ENCODE measurements at places on chromosomes 2 and 18.

- no peak for DNase-seq
Observed at GRCh38 chr18:79794846-79795245, 2.9 kb upstream of the KCNG2 start.

DNA sequence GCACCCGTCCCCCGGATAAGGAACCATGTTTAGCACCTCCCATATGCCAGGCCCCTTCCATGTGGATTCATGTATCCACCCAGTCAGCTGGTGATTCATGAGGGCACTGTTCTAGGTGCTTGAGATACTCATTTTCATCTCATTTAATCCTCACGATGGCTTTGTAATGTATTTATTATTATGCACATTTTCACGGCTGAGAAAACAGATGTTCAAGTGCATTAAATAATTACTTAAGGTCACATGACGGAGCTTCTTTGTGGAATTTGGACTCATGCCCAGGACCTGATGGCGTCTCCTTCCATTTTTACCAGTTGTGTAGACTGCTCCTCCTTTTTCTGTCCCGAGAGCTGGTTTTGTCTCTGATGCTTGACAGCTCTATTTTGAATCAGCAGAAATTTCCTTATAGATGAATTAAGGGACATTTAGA, 72.2 kb upstream of the RBM44 start:
- DNase-seq = no peak

DNA sequence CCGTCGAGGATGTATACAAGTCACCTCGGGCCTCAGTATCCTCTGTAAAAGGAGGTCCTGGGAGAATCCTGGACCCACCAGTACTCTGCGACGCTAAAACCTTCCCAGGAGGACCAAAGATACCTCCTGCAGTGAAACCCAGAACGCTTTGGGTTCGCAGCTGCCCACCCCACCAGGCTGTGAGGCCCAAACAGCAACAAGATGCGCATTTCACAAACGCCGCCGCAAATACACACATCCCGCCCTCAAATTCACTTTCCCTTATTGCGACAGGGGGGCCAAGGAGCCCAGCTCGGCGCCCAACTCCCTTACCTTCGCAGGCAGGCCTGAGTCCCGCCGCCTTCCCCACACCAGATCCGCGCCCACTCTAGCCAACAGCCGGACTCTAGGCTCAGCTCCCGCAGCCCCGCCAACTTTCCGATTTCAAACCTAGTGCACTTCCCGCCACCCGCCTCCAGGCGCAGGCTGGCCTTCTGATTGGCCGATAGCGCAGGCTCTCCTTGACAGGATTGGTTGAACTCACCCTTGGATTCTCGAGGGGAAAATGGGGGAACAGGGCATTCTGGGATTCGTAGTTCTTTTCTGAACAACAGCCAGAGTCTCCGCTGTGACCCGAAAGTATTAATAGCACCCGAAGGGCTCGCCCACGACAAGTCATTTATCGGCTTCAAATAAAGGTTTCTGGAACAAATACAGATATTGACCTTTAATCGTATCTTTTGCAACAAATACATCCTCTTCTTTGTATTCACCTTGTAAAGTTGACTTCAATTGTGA, at the start of gene SPC25:
Gene SPC25 (minus strand): TSS at position 425 of the 777 bp plus-strand sequence. CDS start 911 bp downstream, outside the sequence.
- peak; percentile 87 for DNase-seq

DNA sequence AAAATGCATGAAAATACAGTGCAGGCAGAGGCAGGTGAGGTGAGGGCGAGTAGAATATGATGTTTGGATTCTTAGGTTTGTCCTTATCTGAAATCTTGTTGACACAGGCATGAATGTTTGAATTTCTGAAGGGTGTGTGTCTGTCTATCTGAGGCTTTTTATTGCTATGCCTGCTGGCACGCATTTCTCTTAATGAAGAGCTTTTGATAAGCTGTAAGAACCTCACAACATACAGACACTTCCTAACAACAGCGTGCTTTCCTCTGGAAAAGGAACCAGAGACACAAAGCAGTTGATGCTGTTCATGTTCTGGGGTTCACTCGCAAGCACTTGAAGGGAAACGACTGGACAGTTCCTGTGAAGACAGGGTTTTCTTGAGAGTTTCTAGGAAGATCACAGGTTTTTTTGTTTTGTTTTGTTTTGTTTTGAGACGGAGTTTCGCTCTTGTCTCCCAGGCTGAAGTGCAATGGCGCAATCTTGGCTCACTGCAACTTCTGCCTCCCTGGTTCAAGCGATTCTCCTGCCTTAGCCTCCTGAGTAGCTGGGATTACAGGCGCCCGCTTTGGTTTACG, 33.3 kb upstream of the CABLES1 start:
- DNase-seq = no peak

GRCh38 chr18:50717563-50717962, 102.3 kb downstream of the MRO start:
- DNase-seq = no peak

DNA sequence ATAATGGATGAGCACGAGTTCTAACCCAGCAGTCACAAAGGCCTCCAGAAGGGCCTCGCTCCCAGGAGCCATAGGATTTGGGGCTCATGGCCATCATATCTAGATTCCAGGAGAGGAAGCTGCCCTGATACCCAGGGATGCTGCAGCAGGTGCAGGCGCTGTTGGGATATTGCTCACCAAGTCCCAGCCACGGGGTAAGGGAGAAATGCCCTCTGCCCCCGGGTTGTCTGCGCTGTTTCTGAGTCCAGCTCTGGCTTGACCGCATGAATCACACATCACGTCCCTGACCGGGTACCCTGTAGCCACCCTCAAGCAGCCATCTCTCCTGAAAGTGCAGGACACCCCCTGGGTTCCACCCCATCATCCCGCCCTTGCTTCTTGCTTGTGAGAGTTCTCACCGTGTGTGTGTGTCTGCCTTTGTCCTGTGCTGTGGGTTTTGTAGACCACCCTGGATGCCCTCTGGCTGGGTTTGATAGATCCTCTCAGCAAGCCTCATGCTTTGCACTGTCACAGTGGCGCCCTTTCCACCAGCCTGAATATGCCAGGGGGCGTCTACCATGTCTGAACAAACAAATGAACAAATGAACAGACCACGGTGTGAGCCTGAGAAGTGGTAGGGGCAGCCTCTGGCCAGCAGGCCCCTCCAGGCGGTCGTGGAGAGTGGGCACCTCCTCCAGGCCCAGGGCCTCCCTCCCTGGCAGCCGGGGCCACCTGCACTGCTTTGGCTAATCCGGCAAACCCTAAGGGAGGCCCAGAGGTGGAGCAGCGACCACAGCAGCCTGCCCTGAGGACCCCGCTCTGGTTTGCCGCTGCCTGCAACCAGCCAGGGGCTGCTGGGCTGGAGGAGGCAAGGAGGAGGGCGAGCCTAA, 32.1 kb downstream of the ADRA2B start:
- DNase-seq = no peak

- peak; percentile 68 for DNase-seq
Observed at GRCh38 chr2:230847883-230848388, 16.8 kb upstream of the ITM2C start.

GRCh38 chr2:49032126-49032525, 122.2 kb downstream of the FSHR start:
- DNase-seq = no peak

GRCh38 chr18:56152551-56153310, 485.7 kb downstream of the TXNL1 start:
- DNase-seq = no peak

DNA sequence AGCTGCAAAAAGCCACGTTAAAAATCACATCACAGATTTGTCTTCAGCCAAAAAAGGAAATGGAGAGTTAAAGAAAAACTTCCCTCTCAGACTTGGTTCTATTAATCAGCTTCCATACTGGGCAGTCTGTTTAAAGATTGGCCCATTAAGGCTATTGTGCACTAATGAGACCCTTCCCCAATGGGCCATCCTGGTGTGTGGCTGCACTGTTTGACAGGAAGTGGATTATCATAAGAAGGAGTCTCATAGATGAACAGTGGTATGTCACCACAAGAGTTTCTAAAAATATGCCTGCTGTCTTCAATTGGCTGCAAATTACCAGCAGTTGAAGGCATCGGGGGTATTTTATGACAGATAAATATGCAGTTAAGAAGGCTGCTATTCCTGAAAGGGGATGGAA, 247.6 kb upstream of the THSD7B start:
- DNase-seq = no peak

DNA sequence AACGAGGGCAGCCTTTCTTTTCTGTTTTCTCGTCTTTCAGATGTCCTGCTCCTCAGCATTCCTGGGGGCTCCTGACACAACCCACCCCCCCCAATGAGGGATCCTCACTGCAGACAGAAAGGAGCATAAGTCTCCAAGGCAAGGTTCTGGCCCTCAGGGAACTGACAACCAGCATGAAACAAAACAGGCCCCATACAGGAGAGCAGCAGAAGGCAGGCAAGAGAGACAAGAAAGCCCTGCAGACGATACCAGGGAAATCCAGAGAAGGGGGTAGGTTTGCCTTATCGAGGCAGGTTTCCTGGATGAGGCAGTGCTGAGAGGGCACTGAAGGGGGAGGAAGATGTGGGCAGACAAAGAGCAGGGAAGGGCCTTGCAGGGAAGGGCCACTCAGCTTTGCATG, 103.9 kb upstream of the EPAS1 start:
- no peak for DNase-seq

- no peak for DNase-seq
Observed at GRCh38 chr2:224807153-224807964, 91.2 kb upstream of the CCDC195 start.

- no peak for DNase-seq
Observed at GRCh38 chr18:54774981-54775665, 53.2 kb upstream of the RAB27B start.

- DNase-seq = no peak
Observed at GRCh38 chr2:239346676-239347075, 54.1 kb downstream of the HDAC4 start.

- DNase-seq = no peak
Observed at GRCh38 chr2:20877960-20878359, 55.1 kb upstream of the LDAH start.

DNA sequence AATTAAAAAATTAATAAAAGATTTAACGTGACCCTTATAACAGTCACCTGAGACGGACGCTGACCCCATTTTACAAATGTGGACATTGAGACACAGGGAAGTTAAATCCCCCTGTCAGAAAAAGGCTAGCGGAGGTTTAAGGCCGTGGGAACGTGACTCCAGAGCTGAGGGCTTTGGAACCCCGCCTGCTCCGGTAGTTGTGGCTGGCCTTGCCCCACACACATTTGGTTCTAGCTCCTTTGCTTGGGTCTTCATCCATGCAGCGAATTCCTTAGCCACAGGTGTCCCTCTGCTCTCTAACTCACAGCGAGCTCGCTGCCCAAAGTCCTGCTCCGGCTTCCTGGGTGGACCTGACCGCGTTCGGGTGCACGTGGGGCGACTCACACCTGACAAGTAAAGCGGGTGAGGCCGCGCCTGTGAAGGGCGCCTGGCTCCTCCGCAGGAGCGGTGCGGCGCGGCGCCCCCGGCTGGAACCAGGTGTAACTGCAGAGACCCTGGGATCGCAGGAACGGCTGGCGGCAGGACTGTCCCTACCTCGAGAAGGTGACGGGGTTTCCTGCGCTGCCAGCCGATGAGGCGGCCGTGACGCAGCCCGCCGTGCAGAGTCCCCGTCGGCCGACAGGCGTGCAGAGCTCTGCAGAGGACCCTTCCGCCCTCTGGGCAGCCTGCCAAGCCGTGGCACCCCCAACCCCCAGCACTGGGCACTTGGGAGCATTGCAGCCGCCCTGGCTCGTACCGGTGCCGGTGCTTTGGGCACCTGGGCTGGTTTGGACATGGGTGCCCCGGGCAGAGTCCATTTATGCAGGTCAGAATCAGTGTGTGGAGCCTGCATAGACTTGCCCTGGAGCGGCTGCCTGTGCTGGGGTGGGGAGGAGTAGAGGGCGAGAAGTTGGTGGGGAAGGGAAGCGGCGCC, 2.4 kb upstream of the PROC start:
- peak; percentile 68 for DNase-seq

DNA sequence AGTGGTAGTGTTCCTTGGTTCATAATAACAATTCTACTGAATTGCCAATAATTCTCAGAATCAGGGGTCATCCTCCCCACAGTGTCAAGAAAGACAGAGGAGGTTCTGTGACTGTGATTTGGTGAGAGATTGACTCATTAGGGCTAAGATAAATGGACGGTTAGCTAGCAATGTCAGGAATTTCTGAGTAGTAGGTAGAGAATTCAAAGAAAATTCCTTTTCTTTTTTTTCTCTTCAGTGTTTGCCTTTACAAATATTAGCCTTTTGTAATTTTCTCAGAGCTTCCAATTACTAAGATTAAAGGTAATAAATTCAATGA, 16.8 kb upstream of the CRIM1 start:
- no peak for DNase-seq

GRCh38 chr18:45379903-45380302, 235.4 kb upstream of the SLC14A2 start:
- no peak for DNase-seq

DNA sequence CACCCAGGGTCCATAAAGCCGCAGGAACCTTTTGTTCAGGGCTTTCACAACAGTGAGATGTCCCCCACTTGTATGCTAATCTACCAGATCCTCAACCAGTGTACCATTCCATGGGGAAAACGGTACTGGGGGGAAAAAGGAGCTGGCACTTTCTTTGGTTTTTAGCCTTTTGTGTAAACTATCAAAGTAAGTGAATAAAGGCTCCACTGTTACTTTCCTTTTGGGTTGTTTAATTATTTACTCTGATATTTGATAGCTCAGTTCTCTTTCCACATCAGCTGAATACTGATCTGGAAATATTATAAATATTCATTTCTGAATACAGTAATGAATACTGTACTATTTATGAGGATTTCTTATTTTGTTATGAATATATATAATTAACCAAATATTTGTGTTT, 20.3 kb downstream of the HADHA start:
- DNase-seq = no peak

GRCh38 chr2:223601018-223601417, 1.1 kb downstream of the SCG2 start:
- DNase-seq = no peak

DNA sequence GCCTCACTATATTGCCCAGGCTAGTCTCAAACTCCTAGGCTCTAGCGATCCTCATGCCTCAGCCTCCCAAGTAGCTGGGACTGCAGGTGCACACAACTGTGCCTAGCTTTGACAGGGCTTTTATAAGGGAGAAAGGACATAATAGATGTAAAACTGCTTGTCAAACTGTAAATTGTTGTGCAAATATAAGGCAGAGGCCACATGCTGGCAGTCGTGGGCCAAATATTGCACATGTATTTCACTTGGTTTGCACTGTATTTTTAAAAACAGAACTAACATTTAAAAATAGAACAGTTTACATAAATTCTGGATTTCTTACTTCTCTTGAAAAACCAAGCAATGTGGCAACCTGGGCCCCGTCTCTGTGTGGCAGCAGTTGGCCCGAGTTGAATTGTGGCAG, 31.2 kb upstream of the MYO3B start:
- DNase-seq = no peak

GRCh38 chr2:205477016-205477705, 205.1 kb upstream of the NRP2 start:
- no peak for DNase-seq
